ENCODE measurements at places on chromosomes 4 and X.

GRCh38 chrX:76893930-76894329, 466.4 kb downstream of the MAGEE1 start:
- DNase-seq = no peak

GRCh38 chrX:125205133-125205917, 114.3 kb upstream of the TEX13C start:
- peak; percentile 77 for DNase-seq

GRCh38 chrX:85592980-85593379, 213.5 kb upstream of the POF1B start:
- DNase-seq = no peak

GRCh38 chrX:68720851-68721250, 73.4 kb downstream of the STARD8 start:
- no peak for DNase-seq

GRCh38 chr4:85039526-85039925, 73.0 kb upstream of the WDFY3 start:
- no peak for DNase-seq

GRCh38 chr4:24303926-24304325, 280.4 kb downstream of the DHX15 start:
- no peak for DNase-seq

- DNase-seq = peak; percentile 46
Observed at GRCh38 chr4:27684610-27685011, 824.0 kb downstream of the STIM2 start.

GRCh38 chr4:35464964-35465528, 779.3 kb downstream of the ARAP2 start:
- DNase-seq = no peak

GRCh38 chr4:35461931-35462659, 782.2 kb downstream of the ARAP2 start:
- DNase-seq = no peak

GRCh38 chr4:10872833-10873517, 188.4 kb upstream of the CLNK start:
- DNase-seq = no peak

DNA sequence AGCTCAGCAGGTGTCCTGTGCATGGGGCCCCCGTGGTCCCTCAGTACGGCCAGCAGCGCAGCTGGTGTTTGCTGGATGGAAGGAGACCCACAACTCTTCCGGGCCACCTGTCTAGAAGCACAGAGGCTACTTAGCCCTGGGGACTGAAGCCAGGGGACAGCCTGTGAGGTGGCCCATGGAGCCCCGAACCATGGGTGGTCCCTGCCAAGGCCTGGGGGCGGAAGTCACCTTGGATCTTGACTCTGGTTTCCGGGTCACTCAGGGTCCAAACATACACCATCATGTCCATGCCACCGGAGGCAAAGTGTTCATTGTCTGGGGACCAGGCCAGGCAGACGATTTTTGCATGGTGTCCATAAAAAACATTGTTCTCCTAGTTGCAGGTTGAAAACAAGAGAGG, 39.5 kb downstream of the WDR1 start:
- DNase-seq = no peak

- DNase-seq = no peak
Observed at GRCh38 chr4:14908635-14909034, 93.6 kb upstream of the CPEB2 start.
